ENCODE measurements at places on chromosomes 7 and 10.

DNA sequence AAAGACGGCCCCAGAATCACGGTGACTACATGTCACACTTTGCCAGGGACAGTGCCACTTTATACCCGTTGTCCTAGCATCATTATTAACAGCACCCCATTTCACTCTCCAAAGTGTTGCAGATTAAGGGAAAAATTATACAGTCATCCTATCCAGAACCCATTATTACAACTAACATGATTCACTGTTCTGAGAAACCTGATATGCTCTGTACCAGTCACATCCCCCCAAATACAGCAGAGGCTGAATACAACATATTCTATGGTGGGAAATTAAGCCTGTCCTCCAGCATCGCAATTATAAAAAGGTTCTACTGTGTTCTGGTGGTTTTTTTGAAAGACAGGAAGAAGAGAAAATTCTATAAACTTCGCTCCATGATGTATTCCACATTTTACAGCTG lies 162.1 kb downstream of the JAZF1 start:
- no peak for DNase-seq

- DNase-seq = no peak
Measured at GRCh38 chr7:130210181-130210935, 2.7 kb downstream of the SSMEM1 start.

GRCh38 chr10:23275355-23275754 lies 69.2 kb downstream of the C10orf67 start:
- DNase-seq = no peak

GRCh38 chr7:101315336-101315735 lies 6.3 kb downstream of the IFT22 start:
- no peak for DNase-seq

GRCh38 chr10:44395396-44395795 lies 10.5 kb upstream of the CXCL12 start:
- DNase-seq = no peak

DNA sequence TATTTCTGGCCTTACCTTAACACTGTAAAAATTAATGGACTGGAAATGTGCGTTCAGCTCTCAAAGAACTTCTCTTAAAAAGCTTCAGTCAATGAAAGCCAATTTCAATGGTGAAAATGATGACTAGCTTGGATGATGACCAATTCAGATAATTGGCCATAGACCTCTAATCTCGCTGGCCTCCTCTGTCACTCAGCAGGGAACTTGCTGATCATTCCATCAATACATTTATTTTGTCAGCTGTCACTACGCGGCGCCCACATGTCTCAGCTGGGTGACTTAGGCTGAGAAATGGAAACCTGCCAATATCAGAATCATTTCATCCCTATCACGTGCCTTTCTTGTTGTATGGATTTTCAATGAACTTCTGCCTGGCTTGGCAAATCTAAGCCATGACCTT lies 673.0 kb upstream of the AUTS2 start:
- DNase-seq = no peak

DNA sequence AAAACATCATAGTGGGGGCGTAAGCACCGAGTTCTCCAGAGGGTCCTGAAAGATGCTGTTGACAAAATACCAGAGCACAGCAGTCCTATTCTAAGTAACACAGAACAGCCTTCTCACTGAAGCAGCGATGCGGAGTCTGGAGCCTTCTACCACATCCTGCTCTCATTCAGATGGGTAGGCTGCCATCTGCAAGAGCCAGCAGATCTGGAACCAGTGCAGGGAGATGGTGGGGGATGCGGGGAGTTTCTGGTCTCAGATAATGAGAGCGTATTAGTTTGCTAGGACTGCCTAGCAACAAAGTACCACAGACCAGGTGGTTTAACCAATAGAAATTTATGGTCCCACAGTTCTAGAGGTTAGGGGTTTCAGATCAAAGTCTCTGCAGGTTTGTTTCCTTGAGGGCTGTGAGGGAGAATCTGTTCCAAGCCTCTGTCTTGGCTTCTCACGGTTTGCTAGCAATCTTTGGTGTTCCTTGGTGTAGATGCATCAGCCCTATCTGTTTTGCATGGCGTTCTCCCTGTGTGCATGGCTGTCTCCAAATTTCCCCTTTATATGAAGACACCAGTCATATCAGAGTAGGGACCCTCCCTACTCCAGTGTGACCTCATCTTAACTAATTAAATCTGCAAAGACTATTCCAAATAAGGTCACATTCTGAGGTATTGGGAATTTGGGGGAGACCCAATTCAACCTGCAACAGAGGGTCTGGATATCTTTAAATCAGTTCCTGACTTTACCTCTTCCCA lies 52.0 kb upstream of the STEAP1B start:
- DNase-seq = no peak

- DNase-seq = no peak
Measured at GRCh38 chr7:158863611-158864506, 7.5 kb downstream of the DYNC2I1 start.

DNA sequence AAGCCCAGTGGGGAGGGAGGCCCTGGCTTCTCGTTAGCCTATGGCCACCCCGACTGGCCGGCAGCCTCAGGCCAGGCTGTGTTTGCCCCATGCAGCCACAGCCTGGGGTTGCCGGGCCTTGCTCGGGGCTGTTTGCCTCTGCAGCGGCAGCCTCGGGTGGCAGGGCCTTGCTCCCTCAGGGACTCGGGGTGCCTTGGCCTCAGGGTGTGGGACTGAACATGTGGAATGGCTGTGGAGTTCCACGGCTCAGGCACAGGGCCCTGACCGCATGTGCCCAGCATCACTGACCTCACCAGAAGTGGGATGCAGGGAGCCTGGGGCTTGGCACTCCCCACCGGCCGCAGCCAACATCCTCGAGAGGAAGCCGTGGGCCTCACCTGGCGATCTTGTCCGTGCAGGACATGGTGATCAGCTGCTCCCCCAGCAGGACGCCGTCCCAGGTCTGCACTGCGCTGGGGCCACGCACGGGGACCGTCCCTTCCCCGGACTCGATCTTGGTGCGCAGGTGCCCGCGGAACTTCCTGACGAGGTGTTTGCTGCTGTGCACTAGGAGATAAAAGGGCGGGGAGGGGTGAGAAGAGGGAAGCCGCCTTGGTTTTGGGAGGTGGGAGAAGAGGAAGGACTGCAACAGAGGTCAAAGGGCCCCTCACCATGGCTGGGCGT lies 160.5 kb downstream of the WDR37 start:
- DNase-seq = no peak

- no peak for DNase-seq
Measured at GRCh38 chr7:128906766-128907559, 3.5 kb downstream of the KCP start.

- DNase-seq = no peak
Measured at GRCh38 chr10:57921140-57921539, 346.6 kb downstream of the IPMK start.

GRCh38 chr7:74026406-74026902 lies 1.5 kb upstream of the ELN start:
- DNase-seq = no peak

DNA sequence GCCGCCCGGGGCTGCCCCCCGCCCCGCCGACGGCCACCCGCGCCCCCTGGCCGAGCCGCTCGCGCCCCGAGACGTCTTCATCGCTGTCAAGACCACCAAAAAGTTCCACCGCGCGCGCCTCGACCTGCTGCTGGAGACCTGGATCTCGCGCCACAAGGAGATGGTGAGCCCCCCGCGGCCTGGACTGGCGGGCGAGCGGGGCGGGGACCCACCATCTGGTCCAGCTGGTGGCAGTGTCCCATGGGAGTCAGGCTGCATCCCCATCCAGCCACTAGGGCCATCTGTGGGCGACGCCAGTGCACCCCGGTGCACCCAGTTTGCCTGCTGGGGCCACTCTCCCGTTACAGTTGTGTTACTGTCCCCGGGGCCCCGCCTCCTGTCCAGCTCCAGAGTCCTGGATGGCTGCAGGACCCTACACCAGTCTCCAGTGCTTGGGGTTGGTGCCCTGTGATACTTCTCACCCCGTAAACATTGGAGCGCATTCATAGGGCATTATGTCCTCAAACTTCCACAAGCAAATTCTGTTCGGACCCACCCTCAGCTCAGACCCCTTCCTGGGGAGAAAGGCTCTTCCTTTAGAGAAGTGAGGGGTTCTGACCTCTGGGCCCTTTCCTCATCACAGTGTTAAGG lies 672 bp downstream of the LFNG start:
- DNase-seq = no peak

GRCh38 chr7:26155531-26156375 lies 3.8 kb downstream of the NFE2L3 start:
- DNase-seq = no peak

DNA sequence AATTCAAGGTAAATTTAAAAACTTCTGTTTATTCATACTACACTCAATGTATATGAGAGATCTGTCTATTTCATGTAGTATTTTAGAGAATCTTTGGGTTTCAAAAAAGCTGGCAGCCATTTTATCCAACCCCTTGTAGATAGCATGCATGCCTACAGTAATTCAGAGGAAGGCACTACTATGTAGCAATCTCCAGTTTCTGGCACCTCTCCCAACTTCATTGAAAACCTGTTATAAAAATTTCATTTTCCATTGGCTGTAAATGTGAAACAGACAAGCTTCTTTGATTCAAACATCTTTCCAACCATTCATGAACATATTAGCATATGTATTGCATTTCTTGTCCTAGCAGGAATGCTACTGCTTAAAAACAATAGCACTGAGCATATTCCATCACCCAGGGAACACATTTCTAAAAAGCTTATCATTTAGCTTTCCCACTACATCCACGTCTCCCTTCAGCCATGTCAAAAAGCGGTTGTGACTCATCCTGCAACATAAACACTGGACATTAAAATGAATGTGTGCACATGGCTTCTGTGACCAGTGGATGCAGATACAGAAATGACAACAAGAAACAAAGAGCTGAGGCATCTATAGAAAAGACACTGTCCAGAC lies 330.4 kb upstream of the AOAH start:
- no peak for DNase-seq

GRCh38 chr10:81724431-81724830 lies 150.6 kb upstream of the NRG3 start:
- DNase-seq = no peak

DNA sequence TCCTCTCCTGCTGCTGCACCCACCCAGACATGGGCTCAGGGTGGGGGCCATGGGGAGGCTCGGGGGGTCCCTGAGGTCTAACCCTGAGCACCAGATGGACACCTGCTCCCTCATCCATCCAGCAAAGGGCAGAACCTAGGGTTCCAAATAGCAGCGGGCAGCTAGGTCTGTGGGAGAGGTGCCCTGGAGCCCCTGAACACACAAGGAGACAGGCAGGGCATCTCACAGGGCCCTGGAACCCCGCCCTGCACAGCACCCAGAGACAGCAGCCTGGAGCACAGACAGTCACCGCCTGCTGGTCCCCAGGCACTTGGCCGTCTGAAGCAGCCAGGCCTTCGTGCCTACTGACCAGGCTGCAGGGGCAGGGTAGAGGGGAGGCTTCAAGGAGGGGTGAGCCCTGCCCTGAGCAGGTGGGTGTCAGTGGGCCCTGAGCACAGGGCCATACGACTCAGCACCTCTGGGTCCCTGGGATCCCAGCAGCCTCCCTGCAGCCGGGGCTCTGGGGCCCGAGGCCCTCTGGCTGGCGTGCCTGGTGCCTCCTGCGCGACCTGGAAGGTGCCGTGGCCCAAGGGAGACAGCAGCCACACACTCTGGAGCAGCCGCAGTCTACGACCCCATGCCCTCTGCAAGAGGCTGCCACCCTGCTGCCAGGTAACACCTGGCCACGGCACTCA lies 38.3 kb downstream of the GET4 start:
- DNase-seq = no peak

- no peak for DNase-seq
Measured at GRCh38 chr7:107077699-107078516, 33.4 kb downstream of the PRKAR2B start.

GRCh38 chr7:27420702-27421101 lies 178.1 kb downstream of the EVX1 start:
- DNase-seq = no peak

DNA sequence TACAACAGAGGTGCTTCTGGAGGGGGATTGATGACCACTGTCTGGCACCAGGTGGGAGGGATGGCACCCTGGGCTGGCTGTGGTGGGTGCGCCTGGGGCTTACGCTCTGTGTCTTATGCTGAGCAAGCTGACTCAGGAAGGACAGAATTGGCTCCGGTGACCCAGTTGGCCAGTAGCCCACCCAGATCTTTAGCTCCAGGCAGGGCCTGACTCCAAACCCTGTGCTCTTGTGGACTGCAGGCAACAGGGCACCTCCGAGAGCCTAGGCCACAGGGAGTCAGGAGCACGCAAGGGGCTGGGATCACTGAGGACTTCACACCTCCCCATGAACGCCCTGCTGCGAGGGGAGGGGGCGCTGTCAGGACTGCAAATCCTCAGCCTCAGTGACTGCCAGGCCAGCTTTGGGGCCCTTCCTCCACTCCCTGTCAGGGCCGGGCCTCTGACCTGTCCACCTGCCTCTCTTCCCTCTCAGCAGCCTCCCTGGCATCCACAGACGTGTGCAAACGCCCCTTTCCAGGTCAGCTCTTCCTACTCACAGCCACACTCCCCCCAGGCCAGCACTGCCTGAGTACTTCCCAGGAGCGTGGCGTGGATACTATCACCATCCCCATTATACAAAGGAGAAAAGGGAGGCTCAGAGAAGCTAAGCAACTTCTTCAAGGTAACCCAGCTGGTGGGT lies 118.7 kb downstream of the SLIT1 start:
- no peak for DNase-seq

GRCh38 chr10:132765435-132765834 lies 20.5 kb downstream of the NKX6-2 start:
- DNase-seq = no peak

GRCh38 chr7:137084607-137085380 lies 216.3 kb downstream of the CHRM2 start:
- DNase-seq = no peak

- no peak for DNase-seq
Measured at GRCh38 chr7:151756076-151756731, 120.7 kb downstream of the PRKAG2 start.

GRCh38 chr10:97547271-97547600 lies 25.3 kb upstream of the ANKRD2 start:
- no peak for DNase-seq

DNA sequence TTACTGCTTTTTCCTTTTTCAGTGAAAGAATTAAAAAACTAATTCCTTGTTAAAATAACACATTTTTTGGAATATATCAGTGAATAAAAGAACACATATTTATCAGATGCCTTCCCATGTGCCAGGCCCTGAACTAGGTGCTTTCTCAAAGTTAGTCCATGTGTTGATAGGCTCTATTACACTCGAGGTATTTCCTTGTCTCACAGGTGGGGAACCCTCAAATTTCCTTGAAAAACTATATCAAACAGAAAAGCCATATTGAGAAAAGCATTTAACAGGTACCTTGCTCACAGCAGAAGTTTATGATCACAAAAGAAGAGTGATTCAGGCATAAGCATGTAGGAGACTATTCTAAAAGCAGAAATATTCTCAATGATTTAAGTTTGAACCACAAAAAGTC lies 75.6 kb upstream of the OGDHL start:
- no peak for DNase-seq

GRCh38 chr7:37284285-37284684 lies 164.4 kb downstream of the ELMO1 start:
- no peak for DNase-seq
